ENCODE measurements at places on chromosomes 2 and 18.

GRCh38 chr2:133748007-133748700 is 179.9 kb upstream of the NCKAP5 start:
- no peak for DNase-seq

- DNase-seq: no peak
Measured at GRCh38 chr2:227415538-227416424, 28.0 kb upstream of the SCYGR1 start.

GRCh38 chr2:28764909-28765711 is 13.5 kb downstream of the PPP1CB start:
- DNase-seq: no peak

DNA sequence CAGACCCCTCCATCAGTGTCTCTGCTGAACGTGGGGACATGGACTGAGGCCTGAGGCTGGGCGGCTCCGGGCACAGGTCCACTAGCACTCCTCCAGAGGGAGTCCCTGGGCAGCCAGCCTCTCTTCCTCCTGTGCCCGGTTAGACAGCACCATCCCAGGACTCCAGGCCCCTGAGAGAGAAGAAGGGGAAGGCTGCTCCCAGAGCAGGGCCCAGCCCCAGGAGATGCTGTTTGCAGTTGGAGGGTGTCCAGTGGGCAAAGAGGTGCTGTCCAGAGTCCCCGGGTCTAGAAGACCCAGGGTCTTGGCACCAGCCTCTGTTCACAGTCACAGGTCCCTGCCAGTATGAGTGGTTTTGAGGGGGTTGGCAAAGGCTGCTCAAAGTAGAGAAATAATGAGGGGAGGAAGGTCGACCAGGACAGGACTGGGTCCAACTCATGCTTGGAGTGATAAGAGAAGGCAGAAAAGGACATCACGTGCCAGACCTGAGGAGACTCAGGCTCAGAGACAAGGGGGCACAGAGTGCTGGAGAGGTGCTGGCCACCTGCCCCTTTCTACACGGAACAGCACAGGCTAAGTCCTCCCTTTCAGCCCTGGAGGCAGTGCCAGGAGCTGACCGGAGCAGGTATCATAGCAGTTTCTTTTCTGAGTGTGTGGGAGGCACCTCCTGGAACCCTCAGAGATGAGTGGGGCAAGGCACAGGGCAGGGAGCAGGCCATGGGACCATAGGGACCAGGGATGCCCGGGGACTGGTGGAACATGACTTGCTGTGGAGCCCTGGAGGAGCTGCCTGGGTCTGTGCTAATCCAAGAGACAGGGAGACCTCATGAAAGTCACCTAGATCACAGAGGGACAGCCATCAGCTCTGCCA is 21.1 kb downstream of the CRACDL start:
- no peak for DNase-seq

DNA sequence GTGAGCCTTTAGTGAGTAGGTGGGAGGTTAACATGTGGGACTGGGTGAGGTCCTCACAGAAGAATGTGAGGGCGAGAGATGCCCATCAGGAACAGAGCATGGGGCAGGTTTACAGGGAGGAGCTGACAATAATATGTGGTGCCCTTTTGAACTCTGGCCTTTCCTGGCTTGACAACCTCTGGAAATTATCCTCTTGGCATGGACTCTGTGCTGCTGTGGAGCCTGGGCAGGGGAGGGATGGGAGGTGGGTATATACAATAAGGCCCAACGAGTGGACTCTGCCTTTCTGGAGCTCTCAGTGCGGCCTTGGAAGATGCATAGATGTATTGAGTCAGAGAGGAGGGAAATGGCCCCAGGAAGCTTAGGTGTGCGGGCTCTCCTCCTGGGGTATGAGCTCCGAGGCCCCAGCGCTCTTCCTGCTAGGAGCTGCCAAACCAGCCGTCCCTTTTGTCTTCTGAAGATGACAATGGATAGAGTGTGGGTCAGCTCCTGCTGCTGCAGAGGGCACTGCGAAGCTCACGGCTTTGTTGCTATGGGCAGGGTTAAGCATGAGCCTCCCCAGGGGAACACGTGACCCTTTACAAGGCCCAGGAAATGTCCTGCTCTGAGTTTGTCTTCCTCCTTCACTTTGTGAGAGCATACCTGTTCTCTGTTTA is 8.7 kb upstream of the PSD4 start:
- DNase-seq: no peak

- DNase-seq: no peak
Measured at GRCh38 chr18:28961669-28962228, 784.8 kb upstream of the CDH2 start.

DNA sequence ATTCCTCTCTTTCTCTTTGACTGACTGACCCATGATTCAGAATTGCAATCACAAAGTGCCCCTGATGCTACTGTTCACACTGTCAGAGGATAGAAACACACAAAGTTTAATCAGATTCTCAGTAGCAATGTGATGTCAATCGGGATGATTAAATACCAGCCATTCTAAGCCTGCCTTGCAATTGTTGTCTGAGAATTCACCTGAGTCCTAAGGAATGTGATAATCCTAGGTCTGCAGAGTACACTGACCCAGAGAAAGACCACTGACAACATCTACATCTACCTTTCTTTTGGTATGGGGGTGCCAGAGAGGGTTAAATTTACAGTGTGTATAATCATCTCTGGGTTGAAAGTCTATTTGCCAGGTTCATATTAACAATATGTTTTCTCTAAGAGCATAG is 883.3 kb downstream of the NRXN1 start:
- DNase-seq: no peak

- DNase-seq: no peak
Measured at GRCh38 chr2:177573120-177573519, 180.5 kb downstream of the AGPS start.

DNA sequence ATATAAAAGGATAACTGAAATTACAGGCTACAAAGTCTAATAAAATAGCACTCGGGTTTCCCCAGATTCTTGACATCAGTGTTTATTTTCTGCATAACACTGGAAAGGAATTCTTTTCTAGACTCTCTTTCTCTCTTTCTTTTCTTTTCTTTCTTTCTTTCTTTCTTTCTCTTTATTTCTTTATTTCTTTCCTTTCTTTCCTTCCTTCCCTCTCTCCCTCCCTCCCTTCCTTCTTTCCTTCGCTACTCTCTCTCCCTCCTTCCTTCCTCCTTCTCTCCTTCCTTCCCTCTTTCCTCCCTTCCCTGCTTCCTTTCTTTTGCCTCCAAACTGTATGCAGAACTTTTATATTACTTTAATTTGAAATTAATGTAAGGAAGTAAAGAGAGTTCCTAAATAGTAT is 64.5 kb upstream of the GPR45 start:
- DNase-seq: no peak

GRCh38 chr2:198417836-198418235 is 613.4 kb downstream of the PLCL1 start:
- DNase-seq: no peak

- DNase-seq: no peak
Measured at GRCh38 chr18:75285876-75286275, 75.3 kb downstream of the TSHZ1 start.

GRCh38 chr2:9594366-9595054 is 36.3 kb downstream of the YWHAQ start:
- DNase-seq: no peak

DNA sequence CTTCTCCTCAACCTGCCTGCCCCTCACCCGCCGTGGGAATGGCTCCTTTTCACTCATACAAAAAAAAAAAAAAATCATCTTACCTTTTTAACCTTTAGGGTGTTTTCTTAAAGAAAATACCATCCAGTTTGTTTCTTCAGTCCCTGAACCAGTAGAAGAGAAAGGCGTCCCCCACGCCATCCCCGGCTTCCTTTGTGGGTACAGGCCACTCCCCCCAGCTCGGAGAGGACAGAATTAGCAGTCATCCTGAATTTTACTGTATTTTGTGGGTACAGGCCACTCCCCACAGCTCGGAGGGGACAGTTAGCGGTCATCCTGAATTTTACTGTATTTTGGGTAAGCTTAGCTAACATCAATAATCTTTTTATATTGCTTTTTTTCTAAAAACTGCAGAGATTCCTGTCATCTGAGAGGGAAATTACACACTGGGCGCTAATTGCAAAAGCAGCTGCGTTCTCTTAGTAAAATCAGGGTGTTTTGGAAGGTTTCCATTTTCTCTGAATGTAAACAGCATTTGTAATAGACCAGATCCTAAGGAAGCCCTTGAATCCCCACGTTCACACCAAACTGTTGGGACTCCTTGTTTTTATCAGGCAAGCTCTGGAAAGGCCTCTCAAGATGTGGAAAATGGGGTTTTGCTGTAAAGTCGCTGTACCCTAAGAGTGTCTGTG is 72.5 kb downstream of the NFATC1 start:
- no peak for DNase-seq

- peak; percentile 76 for DNase-seq
Measured at GRCh38 chr2:176491172-176491904, 222.1 kb downstream of the MTX2 start.

GRCh38 chr2:121748202-121748601 is 7.2 kb upstream of the TSN start:
- no peak for DNase-seq

DNA sequence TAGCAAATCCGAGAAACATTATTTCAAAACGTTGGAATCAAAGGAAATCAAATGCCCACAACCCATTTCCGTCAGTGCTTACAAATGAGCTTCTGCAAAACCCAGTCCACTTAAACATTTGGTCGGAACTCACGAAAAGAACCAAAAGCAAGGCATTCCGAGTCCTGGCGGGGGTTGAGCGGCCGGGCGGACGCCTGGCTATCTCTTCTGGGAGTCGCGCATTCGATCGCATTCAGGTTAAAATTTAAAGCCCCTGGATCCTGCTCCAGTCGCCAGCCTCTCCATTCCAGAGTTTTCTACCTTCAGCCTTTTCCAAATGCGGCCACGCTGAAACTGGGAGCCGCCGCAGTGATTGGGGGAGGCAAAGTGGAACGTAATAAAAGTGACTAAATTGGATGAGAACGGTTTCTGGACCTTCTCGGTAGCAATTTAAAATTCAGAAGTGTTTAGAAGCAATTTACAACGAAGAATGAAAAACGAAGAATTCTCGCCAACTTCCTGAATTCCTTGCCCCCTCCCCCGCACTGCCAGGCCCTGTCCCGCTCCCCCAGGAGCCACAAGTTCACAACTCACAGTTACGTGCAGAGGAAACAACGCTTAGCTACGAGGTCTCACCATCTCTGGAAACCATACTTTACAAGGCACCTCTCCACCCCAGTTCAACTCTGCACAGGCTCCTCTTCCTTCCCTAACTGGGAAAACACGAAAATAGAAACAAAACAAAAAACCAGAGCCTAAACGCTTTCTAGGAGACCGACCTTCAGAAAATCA is 1.7 kb upstream of the GATA6 start:
- peak; percentile 66 for DNase-seq

DNA sequence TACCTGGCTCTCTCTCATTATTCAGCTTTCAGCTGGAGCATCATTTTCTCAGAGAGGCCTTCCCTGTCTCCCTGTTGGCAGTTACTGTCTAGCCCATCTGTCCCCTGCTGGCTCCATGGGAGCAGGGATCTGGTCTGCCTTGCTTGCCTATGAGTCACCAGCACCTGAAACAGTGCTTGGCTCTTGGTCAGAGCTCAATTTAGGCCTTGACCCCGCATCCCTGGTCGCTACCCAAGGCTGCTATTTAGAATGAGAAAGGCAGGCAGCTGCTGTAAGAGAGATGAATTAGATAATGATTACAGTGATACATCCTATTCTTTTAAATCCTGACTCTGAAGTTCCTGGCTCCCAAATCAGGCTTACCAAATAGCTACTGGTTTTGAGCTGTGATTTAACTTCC is 32.9 kb downstream of the KCNE4 start:
- DNase-seq: no peak

- no peak for DNase-seq
Measured at GRCh38 chr18:45015788-45016128, 335.1 kb downstream of the SETBP1 start.

DNA sequence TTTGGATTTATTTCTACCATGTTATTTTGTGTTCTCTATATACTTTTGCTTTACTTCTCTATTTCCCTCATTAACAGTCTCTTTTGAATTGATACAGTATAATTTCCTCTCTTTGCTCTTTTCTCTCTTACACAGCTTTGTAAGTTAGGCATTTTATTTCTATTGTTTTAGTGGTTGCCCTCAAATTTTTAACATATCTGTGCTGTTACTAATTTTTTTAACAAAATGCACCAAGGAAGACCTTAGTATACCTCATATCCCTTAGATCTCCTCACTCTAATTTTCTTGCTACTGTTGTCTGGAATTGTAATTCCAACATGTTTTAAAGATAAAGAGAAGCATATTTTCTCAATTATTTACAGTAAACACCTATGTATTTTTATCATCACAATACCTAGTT is 416.8 kb upstream of the SLC14A2 start:
- DNase-seq: no peak

- DNase-seq: no peak
Measured at GRCh38 chr2:53884883-53885282, 25.1 kb upstream of the GPR75 start.

DNA sequence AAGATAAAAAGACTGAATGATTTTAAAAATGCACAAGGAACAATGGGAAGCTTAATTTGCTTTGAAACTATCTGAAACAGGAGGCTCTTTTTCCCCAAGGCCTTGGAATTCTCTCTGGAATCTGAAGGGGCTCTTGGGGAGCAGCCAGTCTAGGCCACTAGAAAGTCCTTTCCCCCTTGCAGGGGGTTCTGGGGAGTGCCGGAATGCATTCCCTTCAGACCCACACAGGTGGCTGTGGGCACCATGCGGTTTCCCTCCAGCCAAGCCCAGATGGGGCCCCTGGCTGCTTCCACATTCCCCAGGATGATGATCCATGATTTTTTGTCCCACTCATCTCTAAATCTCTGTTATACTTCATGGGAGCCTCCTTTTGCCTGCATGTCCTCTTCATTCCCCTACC is 10.7 kb downstream of the GPR45 start:
- no peak for DNase-seq

DNA sequence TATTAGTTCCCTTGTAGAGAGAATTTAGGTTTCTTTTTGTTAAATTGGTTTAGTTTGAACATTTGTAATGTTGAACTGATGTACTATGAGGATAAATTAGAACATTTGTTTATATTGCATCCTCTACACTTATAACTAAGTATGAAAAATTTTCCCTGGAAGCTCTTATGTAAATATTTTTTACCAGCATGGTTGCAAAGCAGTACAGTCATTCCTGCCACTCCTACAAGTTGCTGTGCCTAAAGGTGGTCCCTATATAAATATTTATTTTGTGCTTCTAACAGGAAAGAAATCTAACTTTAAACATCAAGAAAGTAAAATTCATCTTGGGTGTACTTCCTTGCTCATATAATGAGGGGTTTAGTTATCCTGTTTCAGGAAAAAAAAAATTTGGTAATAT is 14.2 kb downstream of the TWSG1 start:
- DNase-seq: no peak

DNA sequence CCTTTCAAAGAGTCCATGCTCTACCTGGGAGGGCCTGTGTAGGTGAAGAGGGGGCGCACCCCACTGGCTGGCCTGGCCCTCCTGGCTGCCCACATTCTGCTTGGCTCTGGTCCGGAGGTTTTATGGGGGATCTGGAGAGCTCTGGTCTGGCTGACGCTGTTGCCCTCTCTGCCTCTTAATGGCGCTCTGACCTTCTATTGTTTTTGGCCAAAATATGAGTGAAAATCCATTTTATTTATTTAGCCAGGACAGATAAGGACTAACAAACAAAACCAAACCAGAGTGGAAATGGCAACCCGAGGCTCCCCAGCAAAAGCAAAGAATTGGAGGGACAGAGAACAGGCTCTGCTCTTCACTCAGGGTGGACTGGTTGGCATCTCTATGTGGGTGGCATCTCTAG is 45.7 kb downstream of the PRKCE start:
- no peak for DNase-seq

- DNase-seq: no peak
Measured at GRCh38 chr18:54330768-54331548, 26.7 kb downstream of the STARD6 start.
